ENCODE measurements at places on chromosomes 13 and 19.
A peak's percentile ranks its signal among the peaks of the same experiment; 100 is the strongest.

- no peaks in the 10 kb centered on the region for H3K27me3 ChIP-seq
- no peak overlapping the region for H3K27ac ChIP-seq
- H3K4me3 ChIP-seq, result no peak overlapping the region
- H3K4me1 ChIP-seq, result peaks cover 5% of the 10 kb centered on the region
- H3K36me3 ChIP-seq, result no peaks in the 10 kb centered on the region
- DNase-seq, result no peak
Observed at GRCh38 chr13:46487748-46488147, 65.2 kb upstream of the LRCH1 start.

DNA sequence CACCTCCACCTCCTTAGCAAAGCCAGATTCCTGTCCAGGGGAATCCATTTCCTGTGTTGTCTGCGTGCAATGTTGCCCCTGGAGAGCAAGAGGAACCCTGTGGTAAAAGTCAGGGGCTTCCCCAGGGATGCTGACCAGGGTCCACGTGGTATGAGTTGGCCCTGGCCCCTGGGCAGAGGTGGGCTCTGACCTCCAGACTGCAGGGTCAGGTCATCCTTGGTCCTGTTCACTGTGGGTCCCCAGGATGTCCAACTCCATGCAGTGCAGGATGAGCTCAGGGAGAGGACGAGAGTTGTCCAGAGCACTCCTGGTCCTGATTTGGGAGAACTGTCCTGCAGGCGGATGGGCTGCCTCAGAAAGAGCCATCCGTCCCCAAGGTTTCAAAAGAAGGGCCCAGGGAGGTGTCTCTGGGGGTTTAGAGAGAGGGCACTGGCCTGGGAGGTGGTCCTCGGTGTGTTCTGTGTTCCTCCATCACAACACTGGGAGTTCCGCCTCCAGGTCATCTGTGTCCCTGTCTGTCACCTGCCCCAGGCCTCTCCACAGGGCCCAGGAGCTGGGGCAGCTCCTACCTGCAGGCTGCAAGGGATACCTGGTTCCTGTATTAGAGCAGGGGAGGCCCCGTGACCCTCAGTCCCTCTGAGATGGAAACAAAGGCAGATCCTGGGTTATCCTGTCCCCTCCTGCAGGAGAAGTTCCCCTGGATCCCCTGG, 1.2 kb upstream of the CEACAM4 start:
- H3K4me1 ChIP-seq, result no peaks in the 10 kb centered on the region
- H3K36me3 ChIP-seq, result no peaks in the 10 kb centered on the region
- peaks cover 28% of the 10 kb centered on the region for H3K27me3 ChIP-seq

- H3K36me3 ChIP-seq, result no peaks in the 10 kb centered on the region
- no peak overlapping the region for H3K4me3 ChIP-seq
- peaks cover 27% of the 10 kb centered on the region for H3K27me3 ChIP-seq
- H3K4me1 ChIP-seq, result no peaks in the 10 kb centered on the region
- H3K27ac ChIP-seq, result no peak overlapping the region
Observed at GRCh38 chr19:49064029-49064629, 489 bp downstream of the NTF4 start.

DNA sequence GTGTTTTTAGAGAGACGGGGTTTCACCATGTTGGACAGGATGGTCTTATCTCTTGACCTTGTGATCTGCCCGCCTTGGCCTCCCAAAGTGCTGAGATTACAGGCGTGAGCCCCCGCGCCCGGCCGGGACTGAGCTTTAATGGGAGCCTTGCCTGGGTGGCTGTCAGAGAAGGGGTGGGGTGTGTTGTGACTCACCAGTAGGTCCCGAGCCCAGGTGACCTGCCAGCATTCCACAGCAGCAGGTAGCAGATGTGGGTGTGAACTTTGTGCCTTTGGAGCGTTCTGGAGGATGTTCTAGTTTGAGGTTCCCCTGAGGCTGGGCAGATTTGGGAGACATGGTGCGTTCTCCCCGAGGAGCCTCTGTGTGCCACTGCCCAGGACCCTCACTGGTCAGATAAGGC, 7.1 kb upstream of the EPN1 start:
- peaks cover 3% of the 10 kb centered on the region for H3K4me1 ChIP-seq
- H3K27me3 ChIP-seq, result no peaks in the 10 kb centered on the region
- peaks cover 65% of the 10 kb centered on the region for H3K36me3 ChIP-seq
- no peak for DNase-seq
- no peak overlapping the region for H3K4me3 ChIP-seq
- H3K27ac ChIP-seq, result no peak overlapping the region

DNA sequence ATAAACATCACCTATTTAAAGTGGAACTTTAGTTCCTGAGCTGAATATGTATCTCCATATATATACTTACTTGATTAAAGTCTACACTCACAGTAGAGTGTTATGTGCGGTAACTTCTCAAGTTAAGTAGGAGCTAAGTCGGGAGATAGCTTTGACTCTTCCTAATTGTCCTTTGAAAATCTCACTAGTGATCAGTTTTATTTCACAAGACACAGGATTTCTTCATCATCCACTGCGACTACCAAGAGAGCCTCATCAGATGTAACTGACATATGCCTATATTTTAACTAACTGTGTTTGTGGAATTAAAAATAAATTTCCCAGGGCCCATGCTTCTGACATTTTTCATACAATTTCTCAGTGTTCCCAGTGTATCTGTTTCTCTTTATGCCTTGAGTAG, 1664.0 kb downstream of the EFNB2 start:
- H3K36me3 ChIP-seq, result no peaks in the 10 kb centered on the region
- 0 out of 2 replicates have a peak, but pooled peaks cover 4% of the 10 kb centered on the region for H3K4me1 ChIP-seq
- no peak overlapping the region for H3K27ac ChIP-seq
- no peak for DNase-seq
- no peaks in the 10 kb centered on the region for H3K27me3 ChIP-seq

DNA sequence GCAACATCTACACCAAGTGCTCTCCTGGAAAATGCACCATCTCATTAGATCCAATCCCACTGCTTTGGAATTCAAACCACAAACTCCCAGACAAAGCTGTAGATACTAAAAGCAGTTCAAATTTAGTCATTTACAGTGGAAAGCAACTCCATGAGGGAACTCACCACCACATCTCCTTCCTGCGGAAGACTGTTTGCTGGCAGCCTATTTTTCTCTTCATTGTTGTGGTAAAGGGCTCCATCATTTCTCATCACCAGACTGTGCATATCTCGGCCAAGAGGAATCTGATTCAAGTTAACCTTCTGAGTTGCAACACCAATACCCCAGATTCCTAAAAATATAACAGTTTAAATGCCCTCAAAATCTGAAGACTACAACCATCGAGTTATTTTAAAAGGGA, 8.4 kb downstream of the SPRYD7 start:
- H3K4me3 ChIP-seq, result no peak overlapping the region
- DNase-seq, result no peak
- no peak overlapping the region for H3K27ac ChIP-seq
- peaks cover 25% of the 10 kb centered on the region for H3K36me3 ChIP-seq
- H3K27me3 ChIP-seq, result no peaks in the 10 kb centered on the region
- no peaks in the 10 kb centered on the region for H3K4me1 ChIP-seq

DNA sequence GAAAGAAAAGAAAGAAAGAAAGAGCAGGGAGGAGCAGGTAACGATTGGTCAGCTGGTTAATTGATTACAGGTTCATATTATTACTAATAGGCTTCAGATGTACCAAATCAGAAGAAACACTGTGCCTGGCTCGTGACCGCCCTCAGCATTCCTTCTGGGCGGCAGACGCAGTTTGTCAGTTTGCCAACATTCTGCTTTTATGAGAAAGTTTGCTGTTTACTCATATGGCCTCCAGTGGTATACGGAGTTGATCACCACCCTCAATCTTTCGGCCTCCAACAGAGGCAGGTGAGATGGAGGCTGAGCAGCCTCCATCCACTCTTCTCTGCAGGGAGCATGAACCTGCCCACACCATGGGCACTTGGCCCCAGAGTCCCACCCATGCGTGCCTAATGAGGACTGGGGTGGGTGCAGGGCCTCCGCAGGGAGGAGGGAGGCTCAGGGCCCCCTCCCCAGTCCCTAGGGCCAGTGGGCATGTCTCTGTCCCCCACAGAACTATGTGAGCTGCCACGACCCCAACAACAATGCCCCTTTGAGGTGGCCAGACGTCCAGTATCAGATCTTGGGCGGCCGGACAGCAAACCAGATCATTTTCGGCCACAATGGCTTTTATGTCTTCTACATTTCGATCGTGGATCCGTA, 8.8 kb downstream of the PRR22 start:
- no peak overlapping the region for H3K4me3 ChIP-seq
- DNase-seq, result no peak
- H3K27ac ChIP-seq, result no peak overlapping the region
- no peaks in the 10 kb centered on the region for H3K36me3 ChIP-seq
- no peaks in the 10 kb centered on the region for H3K27me3 ChIP-seq

GRCh38 chr13:40502236-40502635, 164.2 kb downstream of the FOXO1 start:
- H3K4me3 ChIP-seq, result no peak overlapping the region
- no peak for DNase-seq
- no peaks in the 10 kb centered on the region for H3K36me3 ChIP-seq
- H3K27me3 ChIP-seq, result no peaks in the 10 kb centered on the region

GRCh38 chr13:28426381-28426780, 68.5 kb downstream of the FLT1 start:
- no peak overlapping the region for H3K27ac ChIP-seq
- no peaks in the 10 kb centered on the region for H3K36me3 ChIP-seq
- no peaks in the 10 kb centered on the region for H3K4me1 ChIP-seq
- H3K27me3 ChIP-seq, result 0 out of 2 replicates have a peak, but pooled peaks cover 4% of the 10 kb centered on the region
- no peak overlapping the region for H3K4me3 ChIP-seq

- H3K27ac ChIP-seq, result no peak overlapping the region
- no peaks in the 10 kb centered on the region for H3K36me3 ChIP-seq
- no peaks in the 10 kb centered on the region for H3K4me1 ChIP-seq
Observed at GRCh38 chr19:20333508-20333907, 166.5 kb downstream of the ZNF486 start.

DNA sequence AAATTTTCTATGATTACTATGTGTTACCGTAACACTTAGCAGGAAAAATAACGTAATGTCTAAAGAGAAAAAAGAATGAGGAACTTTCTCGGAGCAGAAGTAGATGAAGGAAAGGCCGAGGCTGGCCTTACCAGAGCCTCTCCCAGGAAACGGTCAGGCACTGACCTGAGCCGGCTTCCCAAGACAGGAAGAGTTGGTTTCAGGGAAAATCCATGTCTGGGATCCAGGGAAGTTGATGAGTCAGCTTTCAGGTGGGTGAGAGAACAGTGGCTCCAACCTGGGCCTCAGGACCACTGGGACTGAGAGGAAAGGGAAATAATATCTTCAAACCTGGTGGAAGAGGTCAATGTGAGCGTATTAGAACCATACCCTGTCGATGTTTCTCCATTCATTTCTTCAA, 93.3 kb upstream of the UBL3 start:
- no peak overlapping the region for H3K27ac ChIP-seq
- no peaks in the 10 kb centered on the region for H3K36me3 ChIP-seq
- H3K27me3 ChIP-seq, result peaks cover 2% of the 10 kb centered on the region
- no peaks in the 10 kb centered on the region for H3K4me1 ChIP-seq
- no peak overlapping the region for H3K4me3 ChIP-seq

- H3K27me3 ChIP-seq, result no peaks in the 10 kb centered on the region
- no peak for DNase-seq
- H3K36me3 ChIP-seq, result no peaks in the 10 kb centered on the region
- H3K27ac ChIP-seq, result no peak overlapping the region
- no peak overlapping the region for H3K4me3 ChIP-seq
- H3K4me1 ChIP-seq, result peaks cover 6% of the 10 kb centered on the region
Observed at GRCh38 chr13:49654011-49654410, 25.7 kb downstream of the ARL11 start.

GRCh38 chr13:79847882-79848592, 367.1 kb downstream of the NDFIP2 start:
- no peaks in the 10 kb centered on the region for H3K27me3 ChIP-seq
- no peak for DNase-seq
- H3K4me3 ChIP-seq, result no peak overlapping the region

GRCh38 chr13:90447034-90447733, 900.3 kb upstream of the MIR17HG start:
- H3K4me1 ChIP-seq, result peaks cover 12% of the 10 kb centered on the region
- no peaks in the 10 kb centered on the region for H3K27me3 ChIP-seq
- DNase-seq, result no peak

- H3K4me3 ChIP-seq, result no peak overlapping the region
- H3K4me1 ChIP-seq, result no peaks in the 10 kb centered on the region
- DNase-seq, result no peak
- H3K27ac ChIP-seq, result no peak overlapping the region
Observed at GRCh38 chr13:83204886-83205285, 677.4 kb downstream of the SLITRK1 start.

DNA sequence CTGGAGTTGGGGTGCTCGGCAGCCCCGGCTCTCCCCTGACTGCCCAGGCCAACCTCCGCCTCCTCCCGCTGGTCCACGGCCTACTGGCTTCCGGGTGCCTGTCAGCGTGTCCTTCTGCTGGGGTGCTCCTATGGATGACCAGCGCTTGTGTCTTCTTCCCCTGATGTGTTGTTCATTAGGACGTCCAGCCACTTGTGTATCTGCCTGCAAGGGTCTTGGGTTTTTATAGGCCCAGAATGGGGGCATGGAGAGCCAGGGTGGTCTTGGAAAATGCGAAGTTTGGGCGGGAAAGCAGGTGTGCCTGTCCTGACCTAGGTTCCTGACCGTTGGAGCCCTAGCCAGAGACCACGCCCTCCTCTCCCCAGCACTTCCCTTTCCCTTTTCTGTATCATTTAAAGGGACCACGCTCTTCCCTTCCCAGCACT, 139.8 kb downstream of the SLITRK5 start:
- no peak overlapping the region for H3K27ac ChIP-seq
- no peaks in the 10 kb centered on the region for H3K4me1 ChIP-seq
- H3K27me3 ChIP-seq, result no peaks in the 10 kb centered on the region
- H3K36me3 ChIP-seq, result no peaks in the 10 kb centered on the region
- no peak overlapping the region for H3K4me3 ChIP-seq

GRCh38 chr13:99408703-99409000, 92.6 kb upstream of the TM9SF2 start:
- no peaks in the 10 kb centered on the region for H3K36me3 ChIP-seq
- no peak overlapping the region for H3K4me3 ChIP-seq
- no peaks in the 10 kb centered on the region for H3K27me3 ChIP-seq
- H3K4me1 ChIP-seq, result no peaks in the 10 kb centered on the region
- no peak for DNase-seq

DNA sequence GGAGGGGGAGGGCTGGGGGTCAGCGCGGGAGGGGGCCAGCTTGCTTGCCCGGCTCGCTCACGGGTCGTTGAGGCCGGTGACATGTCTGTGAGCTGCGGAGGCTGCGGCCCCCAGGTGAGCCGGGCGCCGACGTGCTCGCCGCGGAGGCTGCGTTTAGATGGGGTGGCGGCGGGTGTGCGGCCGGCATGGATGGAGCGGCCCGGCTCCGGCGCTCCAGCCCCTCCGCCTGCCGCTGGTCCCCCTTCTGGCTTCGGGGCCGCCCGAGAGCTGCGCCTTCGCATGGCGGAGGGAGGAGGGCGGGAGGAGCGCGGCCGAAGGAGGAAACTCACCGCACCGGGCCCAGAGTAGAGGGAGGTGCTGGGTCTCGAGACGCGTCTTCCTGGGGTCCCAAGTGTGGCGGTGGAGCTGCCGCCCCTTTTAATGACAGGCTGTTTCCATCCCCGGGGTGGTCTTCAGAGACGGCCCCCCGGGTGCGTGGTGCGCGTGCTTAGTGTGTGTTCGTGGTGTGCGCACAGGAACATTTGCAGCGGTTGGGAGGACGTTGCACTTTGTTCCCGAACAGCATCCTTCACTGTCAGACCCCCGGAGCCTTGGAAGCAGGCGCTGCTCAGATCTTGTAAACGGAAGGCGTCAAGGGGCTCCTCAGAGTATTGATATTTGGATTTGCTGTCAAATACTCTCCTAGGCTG, at the start of gene AKAP11:
Gene AKAP11, plus strand, starts transcription at position 38 of the 689 bp plus-strand sequence. CDS start 14,197 bp downstream, outside the sequence.
- DNase-seq, result peak; percentile 67
- H3K27ac ChIP-seq, result peak within 1 kb of the TSS; percentile 72
- no peaks in the 10 kb centered on the region for H3K27me3 ChIP-seq
- peak within 1 kb of the TSS; percentile 85 for H3K4me3 ChIP-seq
- no peaks in the 10 kb centered on the region for H3K4me1 ChIP-seq
